ENCODE measurements at places on chromosomes 5 and 9.

DNA sequence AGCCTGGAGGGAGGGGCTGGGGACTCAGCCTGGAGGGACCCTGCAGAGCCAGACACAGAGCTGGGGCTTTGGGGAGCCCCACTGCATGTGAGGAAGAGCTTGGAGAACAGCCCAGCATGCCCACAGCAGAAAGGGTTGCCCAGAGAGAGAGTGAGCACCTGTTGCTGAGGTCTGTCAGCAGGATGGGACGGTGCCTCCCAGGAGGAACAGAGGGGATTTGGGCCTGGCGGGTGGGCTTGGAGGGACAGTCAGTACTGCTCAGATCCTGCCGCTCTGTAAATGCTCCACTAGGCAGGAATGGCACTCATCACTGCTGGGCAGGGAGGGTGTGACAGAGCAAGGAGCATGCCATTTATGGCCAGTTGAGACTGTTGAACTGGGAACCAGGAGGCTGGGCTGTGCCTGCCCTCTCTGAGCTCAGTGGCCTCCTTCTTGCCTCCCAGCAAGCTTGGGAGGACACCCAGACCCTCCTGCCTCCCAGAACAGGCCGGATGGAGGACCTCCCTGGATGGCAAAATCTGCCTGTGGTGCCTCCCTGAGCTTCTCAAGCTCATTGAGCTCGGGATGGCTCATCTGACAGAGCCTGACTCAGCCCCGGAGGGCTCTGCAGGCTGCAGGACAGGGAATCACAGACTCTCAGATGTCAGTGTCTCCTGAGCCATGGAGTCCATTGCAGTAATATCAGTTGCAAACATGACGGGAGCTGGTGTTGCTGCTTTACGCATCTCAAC lies 786 bp upstream of the HRCT1 start:
- no peak for DNase-seq

- no peak for DNase-seq
Observed at GRCh38 chr9:133854765-133855164, 116.6 kb upstream of the SARDH start.

DNA sequence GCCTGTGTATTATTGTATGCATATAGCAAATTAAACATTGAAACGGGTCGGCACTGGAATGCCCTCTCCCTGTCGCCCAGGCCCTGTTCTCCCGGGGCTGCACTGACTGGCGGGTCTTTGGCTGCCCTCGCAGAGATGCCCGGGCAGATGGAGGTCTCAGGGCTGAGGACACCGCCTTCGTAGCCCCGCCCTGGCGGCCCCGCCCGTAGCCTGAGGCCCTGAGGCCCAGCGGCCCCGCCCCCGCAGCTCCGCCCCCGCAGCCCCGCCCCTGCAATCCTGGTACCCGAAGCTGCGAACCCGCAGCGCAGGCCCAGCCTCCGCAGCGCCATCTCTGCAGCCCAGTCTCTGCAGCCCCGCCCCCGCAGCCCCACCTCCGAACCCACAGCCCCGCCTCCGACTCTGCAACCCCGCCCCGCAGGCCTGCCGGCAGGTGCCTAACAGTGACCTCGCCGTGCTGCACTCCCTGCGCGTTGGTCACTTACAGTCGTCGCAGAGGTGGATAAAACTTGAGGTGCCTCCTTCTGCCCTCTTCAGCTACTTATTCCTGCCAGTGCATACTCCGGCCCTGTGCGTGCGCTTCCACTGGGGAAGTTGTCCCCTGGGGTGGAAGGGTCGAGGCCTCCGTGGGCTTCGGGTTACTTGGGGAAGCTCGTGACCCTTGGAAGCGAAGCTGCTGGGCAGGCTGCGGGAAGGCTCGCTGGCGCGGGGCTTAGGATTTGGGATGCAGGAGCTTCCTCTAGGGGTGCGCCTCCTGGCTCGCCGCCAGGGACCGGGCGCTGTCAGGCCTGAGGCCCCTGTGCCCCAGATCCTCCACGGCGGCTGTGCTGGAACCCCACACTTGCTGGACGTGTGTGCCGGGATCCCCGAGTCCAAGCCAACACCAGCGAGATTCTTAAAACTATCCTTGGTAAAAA lies 72.3 kb downstream of the ICE1 start:
- no peak for DNase-seq

DNA sequence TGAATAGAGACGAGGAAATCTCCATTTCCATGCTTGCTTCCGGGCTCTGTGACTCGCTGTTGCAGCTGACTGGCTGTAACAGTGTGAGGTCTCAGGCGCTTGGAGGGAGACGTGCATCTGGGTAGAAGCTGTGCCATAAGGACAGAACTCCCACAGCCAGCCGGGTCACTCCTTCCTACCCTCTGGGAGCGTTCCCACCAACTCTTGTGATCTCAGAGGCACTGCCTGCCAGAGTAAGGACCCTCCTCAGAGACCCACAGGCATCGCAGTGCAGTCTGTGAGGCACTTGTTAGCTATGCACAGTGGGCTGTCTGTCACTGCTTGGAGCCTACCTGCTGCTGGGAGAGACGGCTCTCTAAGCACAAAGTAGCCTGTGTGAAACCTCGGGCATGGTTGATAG lies 203.4 kb upstream of the SEMA6A start:
- DNase-seq, result no peak

GRCh38 chr9:76581731-76582130 lies 122.7 kb downstream of the GCNT1 start:
- no peak for DNase-seq

Measured in urinary bladder (tissue), 4 donors.